Psoas muscle (tissue), 8 donors: ENCODE measurements at places on chromosomes 12 and 14. TPM values are rescaled to one million over a fixed set of nuclear protein-coding genes. Genes with fewer than 3 reads are reported as not detected.

- DNase-seq = no peak
Measured at GRCh38 chr14:35050652-35051051, 4.6 kb downstream of the FAM177A1 start.

DNA sequence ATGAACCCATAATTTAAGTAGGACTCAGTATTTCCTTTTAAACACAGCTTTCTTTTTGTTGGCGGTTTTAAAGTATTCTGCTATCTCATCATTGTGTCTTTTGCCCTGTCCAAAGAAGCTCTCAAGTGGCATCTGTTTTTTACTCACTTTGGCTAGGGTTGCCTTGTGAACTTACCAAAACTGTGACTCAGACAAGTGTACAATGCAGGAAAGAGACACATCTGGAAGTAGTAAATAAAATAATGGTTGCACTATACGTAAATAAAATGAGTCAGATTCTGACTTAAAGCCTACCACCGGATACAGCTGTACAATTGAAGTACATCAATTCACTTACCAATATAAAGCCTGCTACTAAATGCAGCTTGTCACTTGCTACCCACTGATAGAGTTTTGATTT is 619.2 kb upstream of the LRFN5 start:
- no peak for DNase-seq

- DNase-seq = no peak
Measured at GRCh38 chr14:67963960-67964812, 144.6 kb downstream of the RAD51B start.

The SCARB1 gene
- total RNA-seq = 9.9 TPM

DNA sequence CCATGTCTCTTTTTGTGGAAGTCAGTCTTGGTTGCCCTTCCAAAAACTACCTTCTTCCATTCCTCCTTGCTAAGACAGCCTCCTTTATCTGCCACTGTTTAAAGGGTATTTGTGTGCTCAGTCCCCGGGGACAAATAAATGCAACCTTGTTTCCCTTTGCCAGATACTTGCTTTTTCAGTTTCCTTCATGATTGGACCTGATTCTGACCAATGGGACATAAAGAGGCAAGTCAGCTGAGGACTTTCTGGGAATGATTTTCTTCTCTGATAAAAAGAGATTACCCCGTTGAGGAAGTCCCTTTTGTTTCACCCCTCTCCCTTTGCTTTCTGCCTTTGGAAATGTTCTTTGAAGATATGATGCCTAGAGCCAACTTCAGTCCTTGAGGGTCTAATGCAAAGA is 7.4 kb upstream of the TUBA1B start:
- no peak for DNase-seq

The TAS2R42 gene
- not detected for total RNA-seq

GRCh38 chr14:86153480-86153879 is 623.5 kb downstream of the FLRT2 start:
- DNase-seq = no peak

GRCh38 chr12:47193066-47193465 is 113.3 kb upstream of the AMIGO2 start:
- no peak for DNase-seq

- peak; percentile 52 for DNase-seq
Measured at GRCh38 chr14:54698966-54699530, 132.1 kb downstream of the SAMD4A start.

- no peak for DNase-seq
Measured at GRCh38 chr14:99420711-99421110, 59.9 kb downstream of the SETD3 start.

DNA sequence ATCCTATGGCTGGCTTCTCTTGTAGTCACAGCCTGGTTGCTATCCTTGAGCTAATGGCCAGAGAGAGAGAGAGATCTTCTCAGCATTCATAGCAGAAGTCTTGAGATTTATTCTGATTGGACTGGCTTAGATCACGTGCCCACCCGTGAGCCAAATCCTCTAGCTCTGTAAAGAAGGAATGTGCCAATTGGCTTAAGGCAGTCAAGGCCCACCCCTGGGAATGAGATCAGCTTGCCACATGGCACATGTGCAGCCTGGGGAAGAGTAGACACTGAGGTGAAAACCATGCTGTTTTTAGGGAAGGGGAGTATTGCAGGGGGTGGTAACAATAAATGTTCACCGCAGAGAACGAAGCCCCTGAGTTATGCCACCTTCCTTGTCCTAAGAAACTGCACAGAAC is 36.3 kb downstream of the PLEKHG7 start:
- DNase-seq = no peak

DNA sequence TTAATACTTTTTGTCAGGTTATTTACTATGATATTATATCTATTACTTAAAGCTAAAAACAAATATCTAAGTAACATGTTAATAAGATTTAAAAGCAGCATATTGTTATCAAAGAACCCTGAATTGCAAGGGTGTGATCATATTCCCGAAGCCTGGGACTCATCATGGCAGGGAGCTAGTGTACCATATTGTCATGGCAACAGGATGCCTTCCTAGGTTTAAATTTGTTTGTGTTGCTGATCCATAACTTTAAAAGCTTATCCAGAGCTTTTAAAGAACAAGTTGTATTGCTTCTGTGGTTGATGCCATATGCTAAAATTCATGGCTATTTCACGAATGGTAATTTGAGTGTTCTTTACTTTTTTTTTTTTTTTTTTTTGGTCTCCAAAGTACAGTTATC is 500.5 kb downstream of the NAV3 start:
- DNase-seq = no peak

DNA sequence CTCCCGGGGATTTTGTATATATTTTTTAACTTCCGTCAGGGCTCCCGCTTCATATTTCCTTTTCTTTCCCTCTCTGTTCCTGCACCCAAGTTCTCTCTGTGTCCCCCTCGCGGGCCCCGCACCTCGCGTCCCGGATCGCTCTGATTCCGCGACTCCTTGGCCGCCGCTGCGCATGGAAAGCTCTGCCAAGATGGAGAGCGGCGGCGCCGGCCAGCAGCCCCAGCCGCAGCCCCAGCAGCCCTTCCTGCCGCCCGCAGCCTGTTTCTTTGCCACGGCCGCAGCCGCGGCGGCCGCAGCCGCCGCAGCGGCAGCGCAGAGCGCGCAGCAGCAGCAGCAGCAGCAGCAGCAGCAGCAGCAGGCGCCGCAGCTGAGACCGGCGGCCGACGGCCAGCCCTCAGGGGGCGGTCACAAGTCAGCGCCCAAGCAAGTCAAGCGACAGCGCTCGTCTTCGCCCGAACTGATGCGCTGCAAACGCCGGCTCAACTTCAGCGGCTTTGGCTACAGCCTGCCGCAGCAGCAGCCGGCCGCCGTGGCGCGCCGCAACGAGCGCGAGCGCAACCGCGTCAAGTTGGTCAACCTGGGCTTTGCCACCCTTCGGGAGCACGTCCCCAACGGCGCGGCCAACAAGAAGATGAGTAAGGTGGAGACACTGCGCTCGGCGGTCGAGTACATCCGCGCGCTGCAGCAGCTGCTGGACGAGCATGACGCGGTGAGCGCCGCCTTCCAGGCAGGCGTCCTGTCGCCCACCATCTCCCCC is 777 bp downstream of the ASCL1 start:
- no peak for DNase-seq

- DNase-seq = no peak
Measured at GRCh38 chr14:93511001-93511400, 80.3 kb downstream of the UNC79 start.

DNA sequence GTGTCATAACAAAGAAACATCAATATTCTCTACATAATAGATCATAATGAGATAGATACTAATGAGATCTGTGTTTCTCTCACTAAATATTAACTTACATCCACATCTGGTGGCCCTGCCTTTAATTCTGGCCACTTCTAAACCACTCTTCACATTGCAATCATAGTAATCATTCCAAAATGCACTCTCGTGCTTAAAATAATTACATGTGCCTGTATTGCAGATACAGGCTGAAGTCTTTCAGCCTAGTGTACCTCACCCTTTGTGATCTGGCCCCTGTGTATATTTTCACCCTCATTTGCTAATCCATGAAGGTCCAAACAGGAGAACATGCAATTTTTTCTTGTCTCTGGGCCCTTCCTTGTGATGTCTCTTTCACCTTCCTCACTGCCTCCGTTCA is 108.0 kb downstream of the LIN7A start:
- DNase-seq = no peak

GRCh38 chr12:92394895-92395294 is 249.2 kb upstream of the BTG1 start:
- DNase-seq = no peak

DNA sequence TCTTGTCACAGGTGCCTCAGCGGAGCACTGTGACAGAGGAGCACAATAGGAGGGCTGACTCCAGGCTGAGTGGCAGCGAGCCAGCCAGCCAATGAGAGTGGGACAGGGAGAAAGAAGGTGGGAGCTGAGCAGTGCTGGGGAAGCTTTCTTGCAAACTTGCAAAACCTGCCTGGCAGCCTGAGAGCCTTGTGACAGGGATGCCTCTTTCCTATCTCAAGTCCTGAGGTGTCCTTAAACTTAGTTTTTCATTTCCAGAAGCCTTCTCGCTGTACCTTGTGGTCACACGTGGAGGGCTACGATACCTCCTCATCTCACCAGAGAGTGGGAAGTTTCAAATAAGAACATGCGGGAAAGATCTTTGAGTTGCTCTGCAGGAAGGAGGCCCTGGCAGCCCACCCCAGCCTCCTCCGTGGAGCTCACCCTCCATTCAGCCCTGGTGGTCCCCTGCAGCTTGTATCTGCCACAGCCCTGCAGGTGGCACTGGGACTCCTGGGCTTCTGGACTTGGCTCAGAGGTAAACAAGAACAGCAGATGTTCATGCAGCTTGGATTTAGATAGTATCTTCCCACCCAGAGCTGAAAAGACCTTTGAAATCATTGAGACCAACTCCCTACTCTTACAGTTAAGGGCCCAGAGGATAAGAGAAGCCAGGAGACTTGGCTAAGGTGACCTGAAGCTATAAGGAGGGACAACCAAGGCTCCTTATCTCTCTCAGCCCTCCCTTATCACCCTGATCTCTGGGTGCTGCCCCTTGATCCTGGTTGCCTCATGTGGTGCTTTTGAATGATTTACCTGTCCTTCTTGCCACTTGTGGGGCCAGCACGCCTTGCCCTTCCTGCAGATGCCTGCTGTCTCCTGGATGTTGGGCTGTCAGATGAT is 153.5 kb upstream of the MAX start:
- DNase-seq = no peak

- no peak for DNase-seq
Measured at GRCh38 chr12:69919495-69919894, 94.5 kb downstream of the MYRFL start.

DNA sequence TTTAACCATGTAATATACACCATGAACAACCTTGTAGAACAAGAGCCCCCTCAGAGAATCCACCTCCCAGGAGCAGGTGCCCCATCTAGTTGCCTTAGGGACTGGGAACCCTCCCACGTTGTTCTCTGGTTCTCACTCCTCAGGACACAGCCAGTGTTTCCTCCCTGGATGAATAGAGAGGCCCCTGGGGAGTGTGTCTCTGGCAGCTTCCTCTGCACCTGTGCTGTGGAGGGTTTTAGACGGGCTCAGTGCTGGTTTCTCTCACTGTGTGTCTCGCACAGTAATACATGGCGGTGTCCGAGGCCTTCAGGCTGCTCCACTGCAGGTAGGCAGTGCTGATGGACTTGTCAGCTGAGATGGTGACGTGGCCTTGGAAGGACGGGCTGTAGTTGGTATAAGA is 581.3 kb downstream of the TMEM121 start:
- no peak for DNase-seq

DNA sequence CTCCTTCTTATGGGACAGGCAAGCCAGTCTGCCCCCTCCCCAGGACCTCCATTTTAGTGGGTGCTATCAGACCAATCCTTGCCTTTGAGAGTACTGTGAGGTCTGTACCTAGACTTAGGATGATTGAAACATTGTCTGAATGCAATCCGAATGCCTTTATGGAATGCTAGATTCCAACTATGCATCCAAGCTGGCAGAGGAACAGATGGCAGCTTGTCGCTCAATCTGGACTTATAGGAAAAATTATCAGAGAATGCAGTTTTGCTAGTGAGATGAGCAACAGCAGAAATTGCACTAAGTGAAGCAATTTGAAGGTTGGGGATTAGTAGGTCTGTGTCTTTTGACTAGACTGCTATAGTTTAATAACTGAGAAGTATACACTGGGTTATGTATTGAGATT is 109.1 kb downstream of the DYRK2 start:
- DNase-seq = no peak

The RTN1 gene
- 0.74 TPM for total RNA-seq

GRCh38 chr12:41274643-41275042 is 86.5 kb downstream of the PDZRN4 start:
- DNase-seq = no peak

- no peak for DNase-seq
Measured at GRCh38 chr14:53949201-53949600, 7.4 kb downstream of the BMP4 start.
